ENCODE measurements at places on chromosomes 1 and 21. TPM values are rescaled to one million over a fixed set of nuclear protein-coding genes. Genes with fewer than 3 reads are reported as not detected.

The HSPB7 gene
- total RNA-seq = not detected

The NEXN gene
- 2.7 TPM for total RNA-seq

The GPR153 gene
- total RNA-seq = 1.2 TPM

The IFI44L gene
- 158 TPM for total RNA-seq

Data from activated CD8-positive, alpha-beta memory T cell treated with anti-CD3 and anti-CD28 coated beads, Interleukin-2, amount 10 ng/mL, durations not matched to agents 7 days and 5 days (primary cell).